ENCODE measurements at places on chromosomes 1 and 21. TPM values are rescaled to one million over a fixed set of nuclear protein-coding genes. Genes with fewer than 3 reads are reported as not detected.

FCRL4 gene
- not detected for total RNA-seq

DNA sequence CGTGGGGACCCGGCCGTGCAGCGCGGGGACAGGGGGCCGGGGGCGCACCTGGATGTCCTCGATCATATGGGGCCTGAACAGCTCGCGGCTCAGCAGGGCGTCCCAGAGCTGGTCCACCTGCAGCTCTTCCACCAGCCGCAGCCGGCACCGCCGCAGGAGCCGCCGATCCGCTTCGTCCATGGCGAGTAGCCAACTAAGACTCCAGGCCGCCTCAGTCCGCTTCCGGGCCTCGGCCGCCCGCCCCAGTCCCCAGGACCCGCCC is at the start of gene CASP9:
Gene CASP9, minus strand, starts transcription at position 195 of the 262 bp plus-strand sequence. Its CDS starts 15 bp downstream, at position 180.
- no peak for DNase-seq

GRCh38 chr1:212355230-212355969 is 59.3 kb downstream of the PACC1 start:
- DNase-seq: no peak

DNA sequence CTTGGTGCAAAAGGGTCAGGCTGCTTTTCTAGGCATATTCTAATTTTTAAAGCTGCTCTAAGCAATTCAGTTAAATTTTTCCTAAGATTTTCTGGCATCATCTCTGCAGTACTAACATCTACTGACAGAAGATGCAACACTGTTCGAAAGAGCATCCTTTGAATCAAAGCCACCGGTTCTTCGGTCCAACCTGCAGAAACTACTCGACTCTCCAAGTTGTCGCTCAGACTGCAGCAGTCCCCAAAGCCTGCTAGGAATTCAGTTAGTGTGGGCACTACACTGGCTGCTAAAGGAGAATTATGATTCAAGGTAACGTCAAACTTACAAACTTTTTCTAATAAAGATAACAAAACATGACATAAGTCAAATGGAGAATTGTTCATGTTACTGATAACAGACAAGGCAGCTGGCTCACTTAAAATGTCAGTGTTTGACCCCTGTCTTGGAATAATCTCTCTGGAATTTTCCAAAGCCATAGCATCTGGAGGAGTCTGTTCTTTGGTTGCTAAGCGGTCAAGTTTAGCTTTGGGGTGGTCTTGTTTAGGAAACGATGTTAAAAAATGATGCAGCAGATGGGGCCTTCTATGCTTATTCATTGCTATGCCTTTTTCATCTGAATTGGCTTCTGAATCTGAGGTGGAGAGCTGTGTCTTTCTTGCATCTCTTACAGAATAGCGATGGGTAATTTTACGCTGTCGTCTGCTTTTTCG is 56.9 kb downstream of the LYST start:
- DNase-seq: no peak

DNA sequence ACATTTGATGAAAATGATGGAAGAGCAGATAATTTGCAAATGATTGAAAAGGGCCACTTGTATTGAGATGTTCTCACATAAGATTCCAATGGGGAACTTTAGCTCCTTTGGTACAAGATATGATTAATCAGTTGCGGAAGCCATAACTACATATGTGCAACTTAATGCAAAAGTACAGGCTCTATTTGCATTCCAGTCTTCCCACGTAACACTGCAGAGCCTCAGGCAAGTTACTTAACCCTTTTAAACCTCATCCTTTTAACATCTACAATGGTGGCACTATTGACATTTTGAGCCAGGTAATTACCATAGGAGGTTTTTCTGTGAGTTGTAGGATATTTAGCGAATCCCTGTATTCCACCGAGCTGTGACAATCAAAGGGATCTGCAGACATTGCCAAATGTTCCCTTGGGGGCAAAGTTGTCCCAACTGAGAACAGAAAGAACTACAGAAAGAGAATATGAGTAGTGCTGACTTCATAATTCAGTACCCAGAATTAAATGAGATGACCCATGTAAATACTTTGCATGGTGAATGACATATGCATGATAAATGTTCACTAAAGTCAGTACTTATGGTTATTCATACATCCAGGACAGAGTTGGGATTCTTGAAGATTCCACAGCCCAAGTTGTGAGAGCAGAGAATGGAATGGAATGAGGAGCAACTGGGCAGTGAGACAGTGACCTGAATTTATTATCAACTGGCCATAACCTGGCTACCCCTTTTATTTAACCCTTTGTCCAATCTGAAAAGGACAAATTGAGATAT is 62.6 kb downstream of the SPAG17 start:
- no peak for DNase-seq

DNA sequence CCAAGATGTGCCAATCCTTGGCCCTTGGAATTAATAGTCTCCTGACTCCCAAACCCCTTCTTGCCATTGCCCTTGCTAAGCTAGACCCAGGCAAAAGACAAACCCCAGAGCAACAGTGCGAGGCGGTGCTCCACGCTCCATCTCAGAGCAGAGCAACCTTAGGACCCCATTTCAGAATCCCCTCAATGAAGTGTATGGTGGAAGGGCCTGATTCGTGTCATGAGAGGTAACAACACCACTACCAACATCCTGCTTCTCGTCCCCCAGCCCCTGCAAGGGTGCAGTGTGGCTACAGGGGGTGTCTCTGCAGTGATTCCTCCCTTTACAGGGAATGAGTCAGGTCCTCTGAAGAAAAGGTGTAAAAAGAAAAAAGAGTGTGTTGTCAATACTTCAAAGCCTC is 103.9 kb upstream of the IRF2BP2 start:
- no peak for DNase-seq

ZYG11A gene
- total RNA-seq: 0.26 TPM

DNA sequence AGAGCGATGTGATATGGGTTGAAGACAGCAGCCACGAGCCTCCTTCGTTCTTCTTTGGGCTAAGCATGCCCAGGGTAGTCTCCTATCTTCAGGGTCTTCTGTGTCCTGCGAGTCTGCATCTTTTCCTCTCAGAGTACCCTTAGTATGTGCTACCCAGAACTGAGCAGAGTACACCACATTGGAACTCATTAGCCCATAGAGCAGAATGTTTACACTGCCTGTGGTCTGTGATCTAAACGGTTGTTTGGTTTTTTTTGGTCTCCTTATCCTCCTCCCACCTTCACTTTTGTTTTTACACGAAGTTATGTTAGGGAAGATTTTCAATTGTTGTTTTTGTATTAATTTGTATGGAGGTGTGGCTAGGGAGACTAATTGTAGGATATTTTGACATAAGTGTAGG is 126.4 kb downstream of the NEK7 start:
- DNase-seq: no peak

- DNase-seq: no peak
These were observed 5.1 kb downstream of the CLCNKB start for GRCh38 chr1:16048573-16049189.

FAM43B gene
- total RNA-seq: not detected

RNU1-2 gene
- total RNA-seq: under 0.01 TPM

GRCh38 chr1:84972377-84972987 is 24.4 kb downstream of the MCOLN2 start:
- no peak for DNase-seq

DNA sequence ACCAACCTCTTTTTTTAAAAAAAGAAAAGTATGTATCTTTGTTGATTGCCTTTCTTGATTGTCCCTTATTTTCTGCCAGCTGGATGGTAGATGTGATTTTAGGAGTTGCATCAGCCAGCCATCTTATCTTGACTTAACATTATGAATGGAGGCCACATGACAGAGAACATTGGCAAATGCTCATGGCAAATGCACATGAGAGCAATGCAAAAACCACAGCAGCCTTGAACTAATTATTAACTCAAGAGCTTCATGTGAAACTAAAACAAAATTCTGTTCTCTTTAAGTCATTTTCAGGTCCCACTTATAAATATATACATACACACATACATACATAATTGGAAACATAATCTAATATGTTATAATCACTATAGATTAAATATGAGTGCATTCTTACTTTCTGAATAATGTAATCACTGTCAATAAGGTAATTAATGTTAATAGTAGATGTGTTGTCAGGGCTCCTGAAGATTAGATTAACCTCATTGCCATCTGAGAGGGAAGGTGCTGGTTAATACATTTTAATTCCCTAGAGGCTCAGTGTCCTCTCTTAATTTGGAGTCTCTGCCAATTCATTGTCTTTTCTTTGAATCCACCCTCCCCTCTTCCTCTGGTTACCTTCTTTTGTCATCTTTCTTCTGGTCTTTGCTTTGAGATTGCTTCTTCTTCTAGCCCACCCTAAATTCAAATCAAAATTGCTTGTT is 962.2 kb downstream of the ADGRL2 start:
- DNase-seq: no peak

SPAG17 gene
- total RNA-seq: 0.45 TPM

Data from suprapubic skin (tissue), 4 donors.